ENCODE measurements at places on chromosomes 1 and 21.

DNA sequence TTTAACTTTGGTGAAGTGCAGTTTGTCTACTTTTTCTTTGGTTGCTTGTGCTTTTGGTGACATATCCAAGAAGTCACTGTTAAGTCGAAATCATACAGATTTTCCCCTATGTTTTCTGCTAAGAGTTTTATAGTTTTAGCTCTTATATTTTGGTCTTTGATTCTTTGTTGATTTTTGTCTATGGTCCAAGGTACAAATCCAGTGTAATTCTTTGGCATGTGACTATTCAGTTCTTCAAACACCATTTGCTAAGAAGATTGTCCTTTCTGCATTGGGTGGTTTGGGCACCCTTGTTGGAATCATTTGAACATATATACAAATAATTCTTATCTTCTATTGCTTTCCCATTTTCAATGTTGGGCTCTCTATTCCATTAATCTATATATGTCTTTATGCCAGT, 16.2 kb downstream of the HIPK1 start:
- DNase-seq, result no peak

DNA sequence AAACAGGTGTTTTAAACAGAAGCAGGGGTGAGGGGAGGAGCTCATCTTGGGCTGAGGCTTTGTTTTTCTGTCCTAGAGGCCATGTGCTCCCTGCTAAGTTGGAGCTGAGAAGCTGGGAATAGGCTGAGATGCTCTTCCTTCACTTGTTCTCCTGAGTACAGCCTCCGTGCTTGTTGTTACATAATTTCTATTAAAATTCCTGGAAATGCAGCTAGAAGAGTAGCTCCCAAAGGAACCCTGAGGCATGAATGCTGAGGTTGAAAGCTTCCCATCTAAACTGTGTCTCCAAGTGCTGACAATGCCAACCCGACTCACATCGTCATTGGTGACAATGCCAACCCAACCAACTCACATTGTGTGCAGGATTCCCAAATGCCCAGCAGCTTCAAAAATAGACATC, 12.6 kb upstream of the ITPKB start:
- DNase-seq, result no peak

GRCh38 chr1:55257958-55258357, 42.8 kb upstream of the USP24 start:
- DNase-seq, result no peak

GRCh38 chr1:202249436-202249835, 55.8 kb downstream of the LGR6 start:
- no peak for DNase-seq

DNA sequence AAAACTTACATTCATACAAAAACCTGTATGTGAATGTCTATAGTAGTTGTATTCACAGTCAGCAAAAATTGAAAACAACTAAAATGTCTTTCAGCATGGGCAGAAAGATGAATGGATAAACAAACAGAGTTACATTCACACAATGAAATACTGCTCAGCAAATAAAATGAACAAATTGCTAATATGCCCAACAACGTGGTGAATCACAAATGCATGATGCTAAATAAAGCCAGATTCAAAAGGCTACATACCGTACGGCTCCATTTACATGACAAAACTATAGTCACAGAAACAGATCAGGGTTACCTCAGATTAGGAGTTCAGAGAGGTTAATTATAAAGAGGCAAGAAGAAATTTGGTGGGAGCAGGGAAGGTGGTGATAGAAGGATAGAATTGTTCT, 100.7 kb upstream of the KCTD3 start:
- no peak for DNase-seq

DNA sequence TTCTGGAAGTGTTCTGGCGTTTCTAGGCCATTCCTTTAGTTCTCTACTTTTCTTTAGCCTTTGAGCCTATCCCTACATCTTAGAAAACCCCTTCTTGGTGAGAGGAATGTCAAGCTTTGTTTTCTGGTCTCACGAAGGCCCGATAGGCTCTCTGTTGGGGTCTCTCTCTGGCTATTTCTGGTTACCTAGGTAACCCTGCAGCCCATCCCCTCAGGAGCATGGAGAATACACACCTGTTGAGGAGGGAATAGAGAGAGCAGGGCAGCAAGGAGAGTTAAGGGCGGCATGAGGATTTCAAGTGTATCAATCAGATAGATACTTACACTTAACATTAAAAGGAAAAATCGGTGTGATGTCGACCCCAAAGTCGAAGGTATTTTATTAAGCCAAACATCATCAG, 45.7 kb downstream of the LRRC8D start:
- DNase-seq, result no peak

DNA sequence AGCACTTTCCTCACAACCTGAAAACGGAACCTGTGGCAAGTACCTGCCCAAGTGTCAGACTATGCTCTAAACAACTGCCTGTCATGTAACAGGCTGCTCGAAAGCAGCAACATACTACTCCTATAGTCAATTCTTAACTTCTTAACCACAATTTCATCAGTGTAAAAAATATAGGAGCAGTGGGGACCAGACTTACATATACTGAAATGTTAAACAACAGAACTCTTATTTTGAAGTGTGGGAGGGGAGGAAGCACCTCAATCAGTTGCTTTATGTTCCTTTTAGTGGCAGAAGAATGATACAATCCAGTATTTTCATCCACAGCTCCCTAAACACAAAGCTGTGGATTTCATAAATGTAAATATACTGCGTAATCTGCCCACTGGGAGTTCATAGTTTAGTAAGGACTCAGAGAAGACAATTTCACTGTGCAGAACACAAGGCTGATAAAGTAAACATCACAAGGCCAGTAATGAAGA, 44.2 kb downstream of the WLS start:
- DNase-seq, result no peak

GRCh38 chr1:16145662-16146278, 10.1 kb downstream of the EPHA2 start:
- DNase-seq, result no peak

GRCh38 chr1:181134543-181135436, 46.3 kb downstream of the IER5 start:
- no peak for DNase-seq

DNA sequence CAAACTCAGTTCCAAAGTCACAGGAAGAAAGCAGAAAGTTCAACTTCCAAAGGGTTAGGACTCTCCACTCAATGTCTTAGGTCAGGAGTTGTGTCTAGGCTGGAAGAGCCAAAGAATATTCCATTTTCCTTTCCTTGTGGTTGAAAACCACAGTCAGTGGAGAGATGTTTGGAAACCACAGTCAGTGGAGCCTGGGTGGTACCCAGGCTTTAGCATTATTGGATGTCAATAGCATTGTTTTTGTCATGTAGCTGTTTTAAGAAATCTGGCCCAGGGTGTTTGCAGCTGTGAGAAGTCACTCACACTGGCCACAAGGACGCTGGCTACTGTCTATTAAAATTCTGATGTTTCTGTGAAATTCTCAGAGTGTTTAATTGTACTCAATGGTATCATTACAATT, 11.7 kb downstream of the ATF3 start:
- DNase-seq, result no peak

DNA sequence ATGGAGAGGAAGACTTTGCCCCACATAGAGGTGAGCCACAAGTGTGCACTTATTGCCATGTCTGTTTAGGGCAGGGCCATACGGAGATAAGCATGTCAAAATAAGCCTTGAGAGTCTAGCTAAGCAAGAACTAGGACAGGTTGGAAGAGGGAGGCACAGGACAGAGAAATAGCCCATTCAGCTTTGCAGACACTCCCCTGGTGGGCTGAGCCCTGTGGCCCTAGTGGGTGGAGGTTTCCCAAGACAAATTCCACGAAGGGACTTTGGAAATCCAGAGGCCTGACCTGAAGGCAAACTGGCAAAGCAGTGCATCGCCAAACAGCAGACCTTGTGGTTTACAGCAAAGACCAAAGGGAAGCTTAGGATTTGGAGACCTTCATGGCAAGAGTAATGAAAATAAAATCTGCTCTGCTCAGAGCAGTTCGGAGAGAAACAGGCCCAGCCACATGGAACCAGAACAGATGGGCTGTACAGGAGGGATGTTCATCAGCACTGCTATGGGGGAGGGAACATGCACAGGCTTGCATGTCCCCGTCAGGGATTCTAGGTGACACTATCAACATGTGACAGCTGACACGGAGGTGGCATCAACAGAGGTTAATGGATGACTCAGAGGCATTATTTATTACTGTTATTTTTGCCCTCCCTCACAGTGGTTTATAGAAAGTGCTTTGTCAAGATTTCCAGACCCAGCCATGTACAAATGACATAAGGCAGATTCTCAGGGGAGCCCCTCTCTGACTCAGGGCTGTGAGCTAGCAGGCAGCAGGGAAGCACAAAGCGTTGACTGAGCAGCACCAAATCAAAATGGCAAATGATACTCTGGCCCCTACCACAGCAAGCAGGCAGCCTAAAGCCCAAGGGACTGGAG, 90.1 kb upstream of the IRF2BP2 start:
- DNase-seq, result no peak

DNA sequence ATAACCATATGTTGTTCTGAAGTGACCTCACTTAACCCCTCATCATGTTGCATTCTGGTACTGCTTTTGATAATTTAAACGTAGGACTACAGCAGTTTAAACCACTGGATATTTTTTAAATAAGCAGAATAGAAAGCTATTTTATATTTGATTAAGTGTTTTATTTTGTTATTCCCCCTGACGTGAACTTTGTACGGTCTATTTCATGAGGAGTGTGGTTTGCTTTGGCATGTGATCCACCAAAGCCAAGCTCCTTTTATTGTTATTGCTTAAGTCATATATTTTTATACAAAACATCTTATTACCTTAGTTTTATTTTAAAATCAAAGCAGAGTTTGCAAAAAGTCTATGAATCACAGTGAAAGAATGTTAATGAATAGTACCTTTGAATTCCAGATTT, 101.4 kb upstream of the L1TD1 start:
- no peak for DNase-seq

DNA sequence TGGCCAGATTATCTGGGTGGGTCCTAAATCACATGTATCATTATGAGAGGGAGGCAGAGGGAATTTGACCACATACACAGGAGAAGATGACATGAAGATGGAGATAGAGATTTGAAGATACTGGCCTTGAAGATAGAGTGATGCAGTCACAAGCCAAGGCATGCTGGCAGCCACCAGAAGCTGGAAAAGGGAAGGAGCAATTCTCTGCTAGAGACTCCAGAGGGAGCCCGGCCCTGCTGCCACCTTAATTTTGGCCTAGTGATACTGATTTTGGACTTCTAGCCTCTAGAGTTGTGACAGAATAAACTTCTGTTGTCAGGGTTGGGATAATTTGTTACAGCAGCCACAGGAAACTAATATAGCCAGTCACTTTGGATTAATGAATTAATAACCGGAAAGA, 2.2 kb upstream of the PRDM2 start:
- DNase-seq, result no peak

- DNase-seq, result no peak
These were observed 314.1 kb downstream of the DISC1 start for GRCh38 chr1:231940701-231941100.

DNA sequence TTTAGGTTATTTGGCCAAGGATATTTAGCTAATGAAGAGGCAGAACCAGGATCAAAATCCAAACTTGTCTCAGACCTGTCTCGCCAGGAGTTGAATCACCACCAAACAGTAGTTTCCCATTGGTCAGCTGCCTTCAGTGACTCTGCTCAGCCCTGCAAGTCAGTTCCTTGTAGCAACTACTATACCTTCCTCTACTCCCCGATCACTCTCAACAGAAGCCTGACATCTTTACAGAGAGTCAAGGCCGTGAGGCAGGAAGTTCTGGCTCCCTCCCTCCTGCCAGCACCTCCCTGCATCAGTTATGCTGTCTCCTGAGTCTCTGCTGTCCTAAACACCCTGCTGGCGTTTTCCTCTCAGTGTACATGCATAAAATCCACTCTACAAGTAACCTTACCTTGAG, 13.2 kb downstream of the PSMD4 start:
- DNase-seq, result no peak

- no peak for DNase-seq
These were observed 50.0 kb downstream of the CACHD1 start for GRCh38 chr1:64519901-64520300.

GRCh38 chr1:110170766-110171733, 20.8 kb downstream of the SLC6A17 start:
- no peak for DNase-seq

DNA sequence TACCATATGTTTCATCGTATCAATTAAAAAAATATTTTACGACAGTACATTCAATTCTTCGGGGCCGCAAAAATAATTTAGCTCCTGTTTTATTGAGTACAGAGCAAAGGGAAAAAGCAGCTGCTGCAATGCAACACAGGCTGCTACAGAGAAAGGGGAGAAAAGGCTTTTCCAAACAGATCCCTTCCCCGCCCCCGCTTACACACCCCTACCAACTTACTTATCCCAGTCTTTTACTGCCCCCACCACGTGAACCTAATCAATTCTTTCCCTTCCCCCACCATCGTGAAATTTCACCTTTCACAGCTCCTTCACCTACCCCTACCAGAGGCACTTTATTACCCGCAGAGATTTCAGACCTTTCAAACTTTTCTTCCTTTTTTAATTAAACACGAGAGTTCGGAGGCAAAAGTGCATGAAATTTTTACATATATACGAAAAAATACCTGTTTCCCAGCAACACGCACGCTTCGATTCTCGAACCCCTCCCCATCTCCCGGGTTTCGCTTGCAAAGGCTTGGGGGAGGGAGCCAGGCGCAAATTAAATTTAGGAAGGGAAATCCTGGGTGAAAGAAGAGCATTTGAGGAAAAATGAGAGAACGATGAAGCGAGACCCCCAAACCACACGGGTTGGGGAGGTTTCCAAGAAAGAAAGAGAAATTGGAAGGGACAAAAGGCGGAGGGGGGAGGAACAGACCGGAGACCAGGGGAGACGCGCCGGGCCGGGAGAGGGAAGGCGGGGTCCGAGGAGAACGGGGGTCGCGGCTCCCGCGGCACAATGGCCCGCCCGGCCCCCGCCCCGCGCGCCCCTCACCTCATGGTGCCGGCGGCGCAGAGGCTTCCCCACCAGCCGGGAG, 823 bp downstream of the ENAH start:
- no peak for DNase-seq

DNA sequence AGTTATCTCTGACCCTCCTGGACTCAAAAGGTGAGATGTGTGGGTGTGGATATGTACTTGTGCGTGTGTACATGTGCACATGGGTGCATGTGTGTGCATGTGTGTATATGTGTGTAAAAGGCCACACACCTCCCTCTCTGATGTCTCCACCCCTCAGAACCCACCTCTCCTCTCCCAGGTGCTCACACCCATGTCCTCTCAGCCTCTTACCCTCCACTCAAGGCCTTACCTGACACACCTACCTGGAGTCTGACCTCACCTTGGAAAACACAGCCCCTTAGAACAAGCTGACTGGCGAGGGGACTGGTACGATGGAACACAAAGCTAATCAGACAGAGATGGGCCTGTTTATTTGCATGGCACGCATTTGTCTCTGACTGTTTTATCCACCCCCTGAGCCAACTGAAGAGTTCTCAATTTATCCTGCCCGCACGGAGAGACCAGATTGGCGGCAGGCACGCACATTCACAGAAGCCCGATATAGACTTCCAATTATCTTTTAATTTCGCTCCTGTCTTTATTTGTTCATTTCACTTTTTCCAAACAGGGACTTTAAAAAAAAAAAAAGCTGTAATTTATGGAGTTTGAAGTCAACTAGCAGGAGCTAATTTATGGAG, 6.1 kb upstream of the KLHDC7A start:
- DNase-seq, result no peak

- DNase-seq, result no peak
These were observed 14.7 kb downstream of the TMEM81 start for GRCh38 chr1:205069371-205070125.
